Stimulated activated CD4-positive, alpha-beta T cell treated with anti-CD3 and anti-CD28 coated beads, Interleukin-15, amount 100 ng/mL, for 1 hour (primary cell): ENCODE measurements at places on chromosomes 2 and 18.

DNA sequence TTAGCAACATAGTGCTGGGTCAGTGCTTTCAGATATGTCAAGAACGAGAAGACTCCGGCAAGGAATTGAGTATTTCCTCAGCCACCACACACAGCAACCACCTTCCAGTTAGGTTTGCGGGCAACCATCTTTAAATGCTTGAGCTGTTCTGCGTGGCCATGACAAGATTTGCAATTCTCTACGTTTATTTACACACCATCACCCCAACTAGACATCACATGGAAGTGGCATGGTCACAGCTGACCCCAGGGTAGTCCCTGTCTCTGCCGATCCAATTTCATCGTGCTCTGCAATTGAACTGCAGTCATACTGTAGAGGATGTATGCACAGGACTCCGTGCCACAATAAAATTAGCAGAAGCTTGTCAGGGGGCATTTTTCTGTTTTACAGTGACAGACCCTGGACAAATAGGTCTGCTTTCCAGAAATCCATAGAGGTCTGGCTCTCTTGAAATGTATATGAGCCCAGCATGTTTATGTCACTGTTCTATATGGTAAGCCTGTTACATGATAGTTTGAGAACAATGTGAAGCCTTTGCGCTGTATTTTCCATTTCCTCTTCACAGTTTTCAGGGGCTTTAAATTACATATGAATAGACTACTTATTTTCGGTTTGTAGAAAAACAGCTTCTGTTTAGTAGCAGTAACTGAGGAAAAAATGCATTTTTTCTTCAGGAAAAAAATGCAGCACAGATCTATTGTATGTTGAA is 605.2 kb downstream of the NR4A2 start:
- no peak for DNase-seq

DNA sequence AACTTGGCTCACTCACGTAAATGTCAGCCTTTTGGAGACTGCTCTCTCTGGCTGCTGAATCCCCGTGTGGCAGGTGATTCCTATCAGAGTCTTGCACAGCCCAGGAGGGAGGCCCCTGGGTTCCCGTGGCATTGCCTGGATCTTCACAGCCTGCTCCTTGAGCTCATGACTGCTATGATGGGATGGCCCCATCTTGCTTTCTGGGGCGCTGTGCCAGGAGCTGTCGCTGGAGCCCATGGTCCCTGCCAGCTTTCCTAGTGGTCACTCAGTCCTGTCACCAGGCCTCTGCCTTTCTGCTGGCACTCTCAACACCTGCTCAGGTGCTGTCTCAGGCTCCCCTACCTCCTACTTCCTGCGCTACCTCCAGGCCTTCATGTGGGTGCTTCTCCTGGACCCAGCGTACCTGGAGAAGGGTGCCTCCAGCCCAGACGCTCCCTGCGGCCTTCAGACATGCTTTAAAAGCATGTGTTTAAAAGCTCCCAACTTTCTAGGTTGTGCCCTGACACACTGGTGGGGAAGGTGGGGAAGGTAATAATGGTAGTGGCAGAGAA is 110.1 kb downstream of the MCFD2 start:
- DNase-seq, result no peak

GRCh38 chr2:45102141-45102540 is 92.9 kb upstream of the SIX2 start:
- no peak for DNase-seq

- no peak for DNase-seq
Measured at GRCh38 chr2:234257859-234258561, 207.5 kb downstream of the SPP2 start.

- DNase-seq, result no peak
Measured at GRCh38 chr2:238855891-238856580, 8.2 kb downstream of the TWIST2 start.

DNA sequence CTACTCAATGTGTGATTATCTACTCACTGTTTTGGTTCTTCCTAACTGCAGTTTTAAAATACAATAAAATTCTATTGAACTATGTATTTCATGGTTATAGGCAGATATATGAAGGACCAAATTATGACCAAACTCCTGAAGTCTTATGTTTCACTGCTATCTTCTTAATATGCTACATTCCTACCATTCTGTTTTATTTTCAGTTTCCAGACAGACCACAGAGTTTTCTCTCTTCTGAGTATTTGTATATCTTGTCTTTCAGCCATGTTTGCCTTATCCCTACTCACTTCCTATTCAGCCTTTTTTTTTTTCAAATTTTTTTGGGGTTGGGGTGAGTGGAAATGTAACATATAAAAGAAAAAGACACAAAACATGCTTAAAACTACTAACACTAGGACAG is 6.3 kb downstream of the RFTN2 start:
- DNase-seq, result no peak

DNA sequence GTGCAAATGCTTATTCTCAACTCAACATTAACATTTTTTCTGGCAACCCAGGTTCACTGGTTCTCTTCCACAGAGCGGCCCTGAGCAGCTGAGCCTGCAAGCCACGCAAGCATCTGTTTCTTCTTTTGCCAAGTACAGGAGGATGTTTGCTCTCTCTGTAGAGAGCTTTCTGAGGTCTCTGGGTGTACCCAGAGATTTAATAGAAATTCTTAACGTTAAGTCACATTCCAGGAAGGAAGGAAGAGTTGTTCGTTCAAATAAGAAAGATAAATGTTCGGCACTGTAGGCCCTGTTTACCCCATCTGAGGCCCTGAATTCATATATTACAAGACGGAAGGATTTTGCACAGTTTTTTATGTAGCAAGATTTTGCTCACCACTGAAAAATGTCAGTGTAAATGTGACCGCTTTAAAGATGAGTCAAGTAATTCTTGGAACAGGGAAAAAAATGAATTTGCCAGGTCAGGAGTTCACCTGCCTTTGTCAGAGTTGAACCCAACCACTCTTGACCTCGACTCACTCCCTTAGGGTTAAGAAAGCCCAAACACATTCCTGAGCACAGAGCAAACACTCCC is 30.1 kb downstream of the KCTD18 start:
- DNase-seq, result no peak

- DNase-seq, result no peak
Measured at GRCh38 chr2:145138626-145139025, 618.7 kb upstream of the ZEB2 start.

DNA sequence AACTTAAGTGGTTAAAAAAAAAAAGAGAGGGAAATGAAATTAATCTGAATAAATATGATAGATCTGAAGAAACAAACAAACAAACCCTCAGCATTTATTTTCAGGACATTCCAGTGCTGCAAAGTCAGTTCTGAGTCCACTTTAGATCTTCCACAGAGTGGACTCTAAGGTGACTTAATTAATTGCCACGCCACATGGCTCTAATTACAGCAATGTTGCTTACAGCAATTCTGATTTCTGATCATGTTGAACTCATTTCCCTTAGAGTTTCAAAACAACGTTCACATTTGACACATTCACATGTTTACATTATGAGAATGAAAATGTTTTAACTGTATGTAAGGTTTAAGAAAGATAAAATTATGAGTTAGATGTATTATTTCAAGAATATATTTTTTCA is 38.6 kb upstream of the RASGRP3 start:
- no peak for DNase-seq

DNA sequence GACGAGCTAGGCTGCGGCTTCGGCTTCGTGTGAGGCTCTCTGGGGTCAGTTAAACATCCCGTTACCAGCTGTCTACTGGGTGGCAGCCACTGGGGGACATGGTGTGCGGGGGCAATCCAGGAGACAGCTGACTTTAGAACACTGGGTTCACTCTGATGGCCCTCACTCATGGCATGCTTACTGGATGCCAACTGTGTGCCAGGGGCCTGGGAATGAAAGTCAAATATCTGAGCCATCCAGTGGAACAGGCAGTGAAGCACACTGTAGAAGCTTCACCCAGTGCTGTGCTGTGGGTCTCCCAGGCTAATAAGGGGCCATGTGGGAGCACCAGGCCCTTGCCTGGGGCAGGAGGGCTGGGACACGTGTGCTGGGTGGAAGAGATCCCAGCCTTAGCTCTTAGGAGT is 48.3 kb downstream of the GLI2 start:
- DNase-seq, result no peak

GRCh38 chr2:85244828-85245227 is 83.0 kb downstream of the TGOLN2 start:
- DNase-seq, result no peak

GRCh38 chr2:96923810-96924774 is 54.2 kb upstream of the SEMA4C start:
- peak; percentile 10 for DNase-seq

- no peak for DNase-seq
Measured at GRCh38 chr2:219627103-219628100, at the start of gene SLC4A3. Gene SLC4A3 (plus strand): TSS chr2:219627630. CDS start chr2:219627993, 363 bp downstream.

- no peak for DNase-seq
Measured at GRCh38 chr18:8264861-8265411, 344.3 kb upstream of the RAB12 start.

- no peak for DNase-seq
Measured at GRCh38 chr18:37567994-37568359, 2.4 kb upstream of the CELF4 start.

GRCh38 chr2:142870526-142870925 is 6.9 kb upstream of the KYNU start:
- DNase-seq, result no peak

- no peak for DNase-seq
Measured at GRCh38 chr2:186827862-186828492, 21.0 kb downstream of the ZSWIM2 start.

DNA sequence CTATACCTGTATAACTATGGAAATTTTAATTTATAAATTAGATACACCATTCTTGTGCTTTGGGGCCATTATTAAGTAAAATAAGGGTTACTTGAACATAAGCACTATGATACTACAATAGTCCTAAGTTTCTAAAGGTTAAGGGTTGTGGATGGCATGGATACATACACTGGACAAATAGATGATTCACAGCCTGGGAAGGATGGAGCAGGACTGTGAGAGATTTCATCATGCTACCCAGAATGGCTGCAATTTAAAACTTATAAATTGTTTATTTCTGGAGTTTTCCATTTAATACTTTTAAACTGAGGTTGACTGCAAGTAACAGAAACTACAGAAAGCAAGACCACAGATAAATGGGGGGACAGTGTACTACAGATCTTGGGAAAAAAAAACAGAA is 295.8 kb upstream of the ZNF804A start:
- DNase-seq, result no peak

DNA sequence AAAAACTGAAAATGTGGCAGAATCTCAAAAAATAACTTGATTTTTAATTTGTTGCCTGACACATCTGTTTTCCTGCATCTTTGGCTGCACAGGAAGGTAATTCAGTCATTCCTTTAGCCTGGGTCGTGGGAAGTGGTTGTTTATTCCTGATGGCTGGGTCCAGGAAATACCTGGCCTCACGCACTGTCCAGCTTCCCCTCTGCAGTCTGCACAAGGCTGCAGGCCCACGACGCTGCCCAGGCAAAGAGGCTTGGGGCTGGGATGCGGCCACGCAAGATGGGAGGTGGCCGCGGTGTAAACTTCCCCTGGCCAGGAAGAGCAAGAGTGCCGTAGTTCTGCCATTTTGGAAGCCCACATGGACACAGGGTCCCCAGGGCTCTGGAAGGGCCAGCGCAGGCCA is 28.2 kb downstream of the TSHZ1 start:
- DNase-seq, result no peak

- DNase-seq, result no peak
Measured at GRCh38 chr18:44626807-44627206, 53.9 kb upstream of the SETBP1 start.

DNA sequence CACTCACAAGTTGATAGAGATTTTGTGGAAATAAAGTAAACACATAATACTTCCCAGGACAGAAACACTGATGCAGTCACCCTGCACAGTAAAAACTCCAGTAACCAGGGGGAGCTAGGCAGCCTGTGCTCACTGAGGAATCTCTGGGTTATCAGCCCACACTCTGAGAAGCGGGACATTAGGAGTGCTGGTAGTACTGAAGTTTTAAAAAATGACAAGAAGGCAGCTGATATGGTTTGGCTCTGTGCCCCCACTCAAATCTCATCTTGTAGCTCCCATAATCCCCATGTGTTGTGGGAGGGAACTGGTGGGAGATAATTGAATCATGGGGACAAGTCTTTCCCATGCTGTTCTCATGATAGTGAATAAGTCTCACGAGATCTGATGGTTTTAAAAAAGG is 31.4 kb downstream of the KCTD1 start:
- DNase-seq, result no peak

DNA sequence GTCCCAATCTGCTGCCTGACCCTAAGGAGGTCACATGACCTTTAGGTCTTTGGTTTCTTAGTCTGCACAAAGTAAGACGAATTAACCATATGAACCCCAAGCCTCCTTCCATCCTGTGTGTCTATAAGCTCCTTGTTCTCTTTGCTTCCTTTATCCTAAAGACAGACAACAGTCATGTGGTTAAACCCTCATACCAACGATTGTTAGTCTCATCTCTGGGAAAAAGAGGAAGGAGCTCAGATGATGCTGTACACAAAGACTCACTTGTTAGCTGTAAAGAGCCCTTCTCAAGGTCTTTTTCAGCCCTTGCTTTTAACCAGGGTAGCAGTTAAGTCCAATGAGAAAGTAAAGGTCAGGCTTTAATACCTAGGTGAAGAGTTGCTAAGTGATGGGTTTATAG is 443.7 kb downstream of the TNS1 start:
- no peak for DNase-seq

GRCh38 chr2:103823847-103824246 is 1030.1 kb upstream of the POU3F3 start:
- DNase-seq, result no peak

- DNase-seq, result no peak
Measured at GRCh38 chr2:172878260-172878659, 142.6 kb downstream of the RAPGEF4 start.
